Globus pallidus (tissue), 1 donor: ENCODE measurements at places on chromosomes 3 and 15.

GRCh38 chr3:127392156-127392490 lies 104.3 kb upstream of the PRR20G start:
- no peak for DNase-seq

DNA sequence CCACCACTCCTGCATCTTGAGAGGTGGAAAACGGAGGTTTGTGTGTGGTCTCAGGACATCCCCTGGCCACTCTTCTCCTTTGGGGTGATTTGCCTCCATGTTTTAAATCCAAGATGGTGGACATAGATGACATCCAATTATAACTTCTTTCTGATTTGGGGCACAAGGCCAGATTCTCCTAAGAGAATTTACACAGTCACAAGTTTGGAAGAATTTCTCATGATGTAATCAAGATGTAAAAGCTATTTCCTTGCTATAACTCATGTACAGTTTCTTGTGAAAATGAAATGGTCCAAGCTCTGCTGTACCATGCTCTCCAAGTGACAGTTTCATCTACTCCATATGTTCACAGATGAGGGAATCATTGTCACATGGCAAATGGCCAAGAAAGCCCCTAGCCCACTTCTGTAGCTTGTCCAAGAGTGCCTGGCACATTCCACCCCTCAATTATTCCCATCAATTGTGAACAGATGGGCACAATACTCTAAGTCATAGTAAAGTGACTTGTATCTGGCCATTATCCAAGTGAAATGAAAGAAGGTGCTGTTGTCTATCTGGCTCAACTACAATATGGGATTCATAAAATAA lies 134.6 kb upstream of the ROPN1 start:
- DNase-seq = no peak

DNA sequence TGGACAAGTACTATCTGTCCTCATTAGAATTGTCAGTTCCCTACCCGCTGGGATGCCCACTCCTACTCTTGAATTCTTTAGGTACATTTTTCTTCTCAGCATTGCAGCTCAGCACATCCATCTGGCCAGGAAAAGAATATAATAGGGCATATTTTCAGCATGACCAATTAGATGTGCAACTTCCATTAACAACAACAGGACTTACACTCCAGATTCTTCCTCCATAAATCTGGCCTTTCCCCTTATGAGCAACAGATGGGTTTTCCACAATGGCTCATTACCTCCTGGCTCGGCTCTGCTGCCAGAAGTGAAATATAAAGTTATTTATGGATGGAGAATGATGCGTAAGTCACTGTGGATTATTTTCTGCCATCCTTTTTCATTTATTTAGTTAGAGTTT lies 443.8 kb upstream of the TGFBR2 start:
- no peak for DNase-seq

DNA sequence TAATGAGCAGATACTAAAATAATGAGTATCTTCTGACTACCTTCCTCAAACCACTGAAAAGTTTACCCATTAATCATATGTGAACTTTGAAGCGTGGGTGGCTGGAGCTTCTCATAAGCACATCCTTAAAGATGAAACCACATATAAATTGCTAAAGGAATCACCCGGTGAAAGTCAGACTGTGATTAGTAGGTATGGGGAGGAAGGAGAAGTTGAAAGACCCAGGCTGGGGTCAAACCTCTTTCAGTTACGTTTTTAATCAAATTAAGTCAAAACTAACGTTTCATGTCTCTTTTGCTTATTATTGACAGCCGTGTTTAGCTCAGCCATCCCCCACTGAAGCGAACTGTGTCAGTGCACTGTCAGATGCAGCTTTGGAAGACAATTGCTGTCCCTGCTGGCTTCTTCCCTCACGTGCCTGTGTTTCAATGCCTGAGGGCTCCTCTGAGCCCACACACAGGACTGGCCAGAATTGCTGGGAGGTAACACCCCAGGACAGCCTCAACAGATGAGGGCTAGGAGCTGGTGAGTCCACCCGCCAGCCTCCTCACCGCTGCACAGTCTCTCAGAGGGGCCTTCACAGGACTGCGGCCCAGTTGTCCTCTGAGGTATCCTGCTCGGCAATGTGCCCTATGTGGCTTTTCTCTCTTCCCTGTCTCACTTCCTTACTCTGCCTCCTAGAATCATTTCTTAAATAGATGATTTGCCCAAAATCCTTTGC lies 29.3 kb upstream of the SH3BP5 start:
- no peak for DNase-seq

- DNase-seq = no peak
These were observed 68.9 kb downstream of the MINDY2 start for GRCh38 chr15:58840048-58840447.

- DNase-seq = no peak
These were observed 7.9 kb downstream of the CCDC71 start for GRCh38 chr3:49158103-49158709.

- no peak for DNase-seq
These were observed 200.7 kb downstream of the SATB1 start for GRCh38 chr3:18224426-18224825.

- no peak for DNase-seq
These were observed 505.6 kb downstream of the PYDC2 start for GRCh38 chr3:191966556-191966955.

- no peak for DNase-seq
These were observed 435.3 kb downstream of the TUSC7 start for GRCh38 chr3:117144853-117145252.

DNA sequence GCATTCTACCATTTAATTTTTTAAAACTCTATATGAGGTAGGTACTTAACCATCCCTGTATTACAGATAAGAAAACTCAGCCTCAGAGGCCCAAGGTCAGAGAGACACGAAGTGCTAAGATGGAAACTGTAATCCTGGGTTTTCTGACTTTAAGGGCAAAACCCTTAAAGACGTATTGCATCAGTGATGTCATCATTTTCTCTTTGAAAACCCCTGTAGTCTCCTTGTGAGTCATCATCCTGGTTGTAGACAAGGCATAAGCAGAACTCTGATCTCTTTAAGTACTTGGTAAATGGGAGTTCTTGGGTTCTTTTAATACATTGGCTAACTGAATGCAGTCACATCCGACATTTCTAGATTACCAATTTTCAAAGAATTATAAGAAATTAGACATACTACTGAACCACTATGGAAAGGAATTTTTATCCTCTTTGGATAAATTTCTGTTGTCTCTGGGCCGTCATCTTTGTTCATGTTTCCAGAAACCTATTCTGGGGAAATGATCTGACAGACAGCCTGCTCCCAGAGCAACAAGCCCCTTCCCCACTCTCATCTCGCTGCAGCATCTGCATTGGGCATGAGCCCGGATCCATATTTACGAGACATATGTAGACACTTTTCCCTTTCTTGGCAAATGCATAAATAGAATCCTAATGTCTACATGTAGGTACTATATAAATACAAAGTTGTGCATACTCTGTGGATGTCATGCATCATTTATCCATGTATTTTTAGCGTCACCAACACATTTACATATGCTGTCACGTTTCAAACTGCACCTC lies 48.7 kb upstream of the MDFIC2 start:
- DNase-seq = no peak

- no peak for DNase-seq
These were observed 43.8 kb downstream of the SPSB4 start for GRCh38 chr3:141094790-141095545.

- DNase-seq = peak; percentile 12
These were observed 109.6 kb upstream of the SEMA6D start for GRCh38 chr15:47607695-47608094.

DNA sequence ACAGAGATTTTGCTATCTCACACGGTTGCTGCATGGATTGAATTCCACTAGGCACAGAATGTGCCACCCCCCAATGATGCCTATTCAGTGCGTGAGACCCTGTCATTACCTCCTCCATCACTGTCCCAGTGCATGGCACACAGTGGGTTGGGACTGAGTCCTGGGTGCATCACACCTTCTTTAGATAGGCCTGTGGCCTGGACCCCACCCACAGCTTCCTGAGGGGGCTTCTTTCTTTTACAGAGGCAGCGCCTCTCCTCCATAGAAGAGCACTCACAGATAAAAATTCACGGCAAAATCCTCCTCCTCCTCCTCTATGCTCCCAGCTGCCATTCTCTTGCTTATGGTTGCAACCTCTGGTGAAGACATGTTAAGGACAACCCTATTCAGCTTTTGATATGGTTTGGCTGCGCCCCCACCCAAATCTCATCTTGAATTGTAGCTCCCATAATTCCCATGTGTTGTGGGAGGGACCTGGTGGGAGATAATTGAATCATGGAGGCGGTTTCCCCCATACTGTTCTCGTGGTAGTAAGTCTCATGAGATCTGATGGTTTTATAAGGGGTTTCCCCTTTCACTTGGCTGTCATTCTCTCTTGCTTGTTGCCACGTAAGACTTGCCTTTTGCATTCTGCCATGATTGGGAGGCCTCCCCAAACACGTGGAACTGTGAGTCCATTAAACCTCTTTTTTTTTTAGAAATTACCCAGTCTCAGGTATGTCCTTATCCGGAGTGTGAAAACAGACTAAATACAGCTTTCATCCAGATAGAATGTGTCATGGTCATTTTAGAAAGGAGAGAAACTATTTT lies 147.6 kb downstream of the KLF13 start:
- no peak for DNase-seq

- no peak for DNase-seq
These were observed 268.5 kb downstream of the LRTM1 start for GRCh38 chr3:54659347-54659746.

GRCh38 chr15:99369196-99369595 lies 117.9 kb downstream of the LRRC28 start:
- DNase-seq = no peak
